ENCODE measurements at places on chromosomes 5 and 9.

DNA sequence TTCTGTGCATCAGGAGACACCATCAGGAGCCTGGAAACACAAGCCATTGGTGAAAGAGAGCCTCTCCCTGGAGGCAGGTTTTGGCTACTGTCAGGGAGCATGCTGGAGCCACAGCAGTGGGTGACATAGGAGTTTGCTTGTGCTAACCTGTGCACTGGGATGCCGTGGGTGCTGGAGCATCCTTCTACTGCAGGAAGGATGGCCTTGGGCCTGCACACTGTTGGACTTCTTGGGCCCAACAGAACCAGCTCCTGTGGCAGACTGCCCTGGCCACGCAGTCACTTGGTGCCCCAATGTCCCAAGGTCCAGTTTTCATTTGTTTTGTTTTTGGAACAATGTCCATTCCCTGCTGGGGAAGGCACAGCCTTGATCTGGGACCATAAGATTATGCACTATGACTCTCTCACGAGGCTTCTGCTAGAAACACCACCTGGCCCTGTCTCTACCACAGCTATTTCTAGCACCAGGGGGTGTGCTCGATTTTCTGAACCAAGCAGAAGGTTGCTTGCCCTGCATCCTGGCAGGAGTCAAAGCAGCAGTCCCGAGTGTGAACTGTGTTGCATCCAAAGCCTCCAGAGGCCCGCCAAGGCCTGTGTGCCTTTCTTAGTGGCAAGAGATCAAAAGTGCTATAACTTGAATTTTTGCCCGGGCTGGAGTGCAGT, 5.5 kb upstream of the LTC4S start:
- no peak for DNase-seq

- no peak for DNase-seq
Observed at GRCh38 chr5:93654676-93655075, 71.7 kb downstream of the NR2F1 start.

DNA sequence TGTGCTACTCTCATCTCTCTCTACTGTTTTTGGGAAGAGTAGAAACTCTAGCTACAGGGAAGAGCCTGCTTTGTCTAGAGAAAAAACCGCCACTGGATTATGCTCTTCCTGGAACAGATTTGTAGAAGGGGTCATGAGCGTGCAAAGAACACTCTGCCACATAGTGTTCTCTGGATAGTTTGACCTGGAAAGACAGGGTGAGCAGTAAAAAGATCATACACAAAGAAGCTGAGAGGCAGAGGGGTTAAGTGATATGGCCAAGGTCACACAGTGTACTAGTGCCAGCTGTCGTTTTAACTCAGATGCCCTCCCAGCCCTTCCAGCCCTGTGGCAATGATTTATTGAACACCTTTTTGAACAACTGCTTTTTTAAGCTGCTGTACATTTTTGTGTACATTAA, 182.2 kb downstream of the NNT start:
- no peak for DNase-seq

DNA sequence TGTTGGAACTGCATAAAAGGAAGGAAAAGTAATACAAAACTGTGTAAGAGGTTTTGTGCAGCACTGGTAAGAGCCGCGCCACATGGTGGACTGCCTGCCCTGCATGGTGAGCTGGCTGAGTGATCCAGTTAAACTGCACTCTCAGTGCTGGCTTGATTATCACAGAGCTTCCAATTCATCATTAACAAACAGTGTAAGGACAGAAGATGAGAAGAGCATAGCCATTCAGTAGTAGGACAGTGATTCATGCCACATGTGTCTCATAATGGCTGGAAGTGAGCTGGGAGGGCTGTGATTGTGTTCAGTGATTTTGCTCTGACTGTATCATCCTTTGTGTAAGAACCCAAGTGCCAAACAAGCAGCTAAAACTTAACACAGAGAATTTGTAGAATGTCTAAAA, 14.1 kb downstream of the ASPN start:
- no peak for DNase-seq

- DNase-seq, result no peak
Observed at GRCh38 chr9:96021551-96022444, 146.3 kb downstream of the ERCC6L2 start.

DNA sequence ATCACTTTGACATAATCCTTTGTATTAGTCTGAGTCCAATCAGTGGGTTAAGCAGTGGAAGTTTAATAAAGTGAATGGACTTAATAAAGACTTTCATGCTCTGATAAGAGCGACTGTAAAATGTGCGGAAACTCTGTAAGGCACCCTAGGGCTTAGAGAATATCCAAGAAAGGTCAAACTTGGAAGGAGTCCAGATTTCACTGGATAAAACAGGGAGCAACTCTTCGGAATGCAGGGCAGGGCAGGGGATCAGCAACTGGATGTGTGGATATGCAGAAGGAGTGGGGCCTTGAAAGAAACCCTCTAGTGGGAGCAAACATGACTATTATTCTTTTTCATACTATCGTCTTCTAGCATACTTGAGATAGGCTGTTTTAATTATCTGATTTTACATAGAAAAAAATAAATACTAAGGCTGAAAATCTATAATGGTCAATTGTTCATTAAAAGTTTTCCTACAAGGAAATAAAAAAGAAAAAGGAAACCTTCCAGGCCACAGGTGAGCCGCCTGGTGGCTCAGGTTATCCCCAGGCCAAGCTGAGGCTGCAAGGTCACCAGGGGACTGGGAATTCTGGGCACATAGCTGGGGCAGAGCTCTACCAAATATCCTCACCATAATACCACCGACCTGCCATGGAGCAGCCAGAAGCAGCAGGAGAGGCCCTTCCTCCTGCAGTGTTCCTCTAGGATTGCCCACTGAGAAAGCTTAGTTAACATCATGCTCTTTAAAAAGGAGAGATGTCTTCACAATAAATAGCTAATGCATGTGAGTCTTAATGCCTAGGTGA, 46.3 kb upstream of the CCDC112 start:
- DNase-seq, result no peak

- no peak for DNase-seq
Observed at GRCh38 chr9:31590091-31590490, 794.4 kb upstream of the ACO1 start.

DNA sequence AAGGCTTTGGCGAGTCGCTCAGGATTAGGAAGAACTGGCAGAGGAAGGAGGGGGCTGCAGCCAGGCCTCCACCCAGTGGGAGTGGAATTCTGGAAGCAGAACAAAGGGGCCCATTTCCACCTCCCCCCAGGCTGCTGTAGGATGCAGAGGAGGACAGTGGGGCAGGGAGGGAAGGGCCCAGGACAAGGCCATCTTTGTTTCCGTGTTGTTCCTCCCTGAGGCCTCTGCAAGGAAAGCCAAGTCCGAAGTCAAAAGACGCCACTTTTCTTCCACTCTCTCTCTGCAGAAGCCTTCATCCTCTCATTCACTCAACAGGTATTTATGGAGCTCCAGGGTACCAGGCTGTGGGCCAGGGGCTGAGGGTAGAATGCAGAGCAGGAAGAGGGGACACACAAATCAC, 70.7 kb downstream of the ENTREP1 start:
- no peak for DNase-seq

- peak; percentile 59 for DNase-seq
Observed at GRCh38 chr5:36696059-36696673, 89.8 kb downstream of the SLC1A3 start.

DNA sequence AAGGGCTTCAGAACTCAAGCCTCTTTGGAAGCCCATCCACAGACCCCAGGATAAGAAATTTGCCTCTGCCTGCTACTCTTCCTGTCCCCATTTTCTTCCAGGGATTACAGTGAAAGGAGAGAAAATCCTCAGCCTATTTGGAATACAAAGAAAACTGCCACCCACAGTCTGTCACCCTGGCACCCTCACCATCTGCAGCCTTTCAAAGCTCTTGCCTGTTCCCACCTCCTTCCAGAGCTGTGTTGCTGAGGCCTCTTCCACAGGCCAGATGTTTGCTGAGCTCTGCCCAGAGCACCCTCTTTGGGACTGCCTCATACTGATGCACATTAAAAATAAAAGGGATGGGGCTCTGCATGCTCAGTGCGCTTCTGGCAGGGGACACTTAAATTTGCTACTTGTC, 35.9 kb upstream of the TAF1L start:
- no peak for DNase-seq

DNA sequence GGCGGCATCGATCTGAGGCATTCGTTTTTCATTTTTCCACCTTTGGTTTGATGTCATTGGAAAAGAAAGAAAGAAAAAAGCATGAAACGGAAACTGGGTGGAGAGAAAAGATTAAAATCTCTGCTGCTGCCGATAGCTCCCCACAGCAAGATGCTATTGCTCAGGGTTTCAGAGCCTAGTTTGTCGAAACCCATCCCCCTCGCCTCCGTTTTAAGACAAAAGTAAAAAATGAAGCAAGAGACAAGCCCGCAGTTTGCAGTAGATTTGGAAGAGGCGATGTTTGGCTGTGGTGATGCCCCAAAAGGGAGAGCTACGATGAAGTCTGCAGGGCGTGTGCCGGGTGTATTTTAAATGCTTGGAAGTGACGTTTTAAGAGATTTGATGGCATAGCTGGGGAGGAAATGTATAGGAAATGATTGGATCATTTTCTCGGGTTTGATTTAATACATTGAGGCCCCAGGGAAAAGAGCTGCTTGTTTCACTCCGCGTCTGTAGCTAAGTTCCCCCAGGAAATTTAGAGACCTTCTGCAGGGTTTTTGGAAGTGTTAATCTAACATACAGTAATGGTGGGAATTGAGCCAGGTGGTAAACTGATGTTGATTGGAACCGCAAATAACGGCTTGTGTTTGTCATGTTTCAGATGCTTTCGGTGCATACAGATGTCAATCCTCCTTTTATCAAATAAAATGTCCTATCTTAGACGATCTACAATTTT, 909 bp downstream of the NDFIP1 start:
- peak; percentile 25 for DNase-seq

GRCh38 chr9:91884696-91885687, 65.0 kb downstream of the ROR2 start:
- no peak for DNase-seq

DNA sequence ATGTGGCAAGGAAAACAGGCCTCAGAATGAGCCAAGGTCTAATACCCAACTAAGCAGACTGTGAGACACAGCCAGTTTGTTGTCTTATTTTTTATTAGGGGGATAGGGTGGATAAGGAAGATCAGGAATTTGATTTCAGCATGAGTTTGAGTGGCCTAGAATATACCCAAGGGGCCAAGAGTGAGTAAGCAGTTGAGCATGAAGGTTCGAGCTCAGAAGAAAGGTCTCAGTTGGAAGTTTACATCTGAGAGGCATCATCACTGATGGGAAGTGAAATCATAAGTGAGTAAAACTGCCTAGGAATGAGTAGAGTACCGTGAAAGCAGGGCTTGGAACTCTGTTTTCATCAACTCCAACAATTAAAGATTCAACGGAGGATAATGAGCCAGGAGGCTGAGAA, 12.6 kb downstream of the PSMD5 start:
- no peak for DNase-seq

- DNase-seq, result no peak
Observed at GRCh38 chr5:157679801-157680200, 8.5 kb downstream of the C5orf52 start.

DNA sequence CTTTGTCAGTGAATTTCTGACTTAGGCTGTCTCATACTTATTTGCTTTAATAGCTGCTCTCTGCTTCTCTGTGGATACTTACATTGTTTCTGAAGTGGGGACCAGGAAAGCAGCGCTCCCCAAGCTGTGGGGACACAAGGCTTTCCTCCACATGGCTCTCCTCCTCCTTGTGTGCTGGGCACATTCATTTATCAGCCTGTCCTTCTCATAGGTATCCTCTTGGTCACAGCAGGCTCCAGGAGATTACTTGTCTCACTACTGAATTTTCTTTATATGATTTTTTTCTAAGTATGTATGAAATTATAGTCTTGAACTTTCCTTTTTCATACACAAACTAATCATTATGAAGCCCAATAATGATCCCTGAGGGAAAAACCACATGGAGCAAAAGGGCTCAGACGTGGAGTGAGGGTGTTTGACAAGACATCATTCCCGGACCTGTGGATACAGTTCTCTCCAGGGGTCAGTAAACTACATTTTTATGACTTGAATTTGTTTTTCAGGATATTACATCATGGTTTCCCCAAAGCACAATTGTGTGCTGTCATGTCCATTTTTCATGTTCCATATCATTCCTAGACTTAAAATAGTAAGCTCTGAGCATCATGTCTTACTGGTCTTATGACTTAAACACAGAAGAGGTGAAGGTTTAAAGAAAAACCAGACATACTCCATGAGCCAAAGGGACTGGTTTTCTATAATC, 234.5 kb downstream of the PCSK1 start:
- no peak for DNase-seq

- no peak for DNase-seq
Observed at GRCh38 chr5:53568871-53569270, 8.4 kb downstream of the NDUFS4 start.

GRCh38 chr5:32410630-32411029, 33.9 kb downstream of the ZFR start:
- no peak for DNase-seq

- no peak for DNase-seq
Observed at GRCh38 chr9:136587145-136587943, 41.5 kb upstream of the NOTCH1 start.

- no peak for DNase-seq
Observed at GRCh38 chr9:137379761-137380161, 43.2 kb downstream of the EXD3 start.

DNA sequence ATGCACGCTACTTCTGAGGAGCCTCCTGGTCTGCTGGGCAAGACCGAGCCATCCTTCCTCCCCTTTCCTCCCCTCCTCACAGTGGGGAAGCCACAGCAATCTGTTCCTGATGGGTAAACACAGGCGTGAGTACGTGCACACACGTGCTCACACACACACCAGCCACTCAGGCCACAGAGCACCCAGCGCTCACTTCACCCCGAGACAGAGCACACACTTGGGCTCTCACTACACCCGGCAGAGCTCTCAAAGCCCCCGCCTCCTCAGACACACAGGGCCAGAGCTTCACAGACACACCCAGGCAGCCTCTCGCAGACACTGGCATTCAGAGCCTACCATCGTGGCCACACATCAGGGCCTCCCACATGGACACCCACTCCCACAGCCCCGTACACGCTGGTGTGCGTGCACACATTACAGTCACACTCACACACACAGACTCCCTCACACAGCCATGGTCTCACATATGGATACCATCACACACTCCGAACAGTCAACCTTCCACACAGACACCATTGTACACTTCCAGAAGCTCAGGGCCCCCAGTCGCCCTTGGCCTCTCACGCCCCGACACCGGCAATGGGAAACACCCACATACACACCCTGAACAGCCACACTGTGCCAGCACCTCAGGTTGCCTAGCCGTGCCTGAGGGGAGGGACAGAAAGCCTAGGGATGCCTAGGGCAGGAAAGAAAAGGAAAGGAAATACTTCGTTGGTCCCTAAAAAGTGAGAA, 13.5 kb downstream of the CNTFR start:
- DNase-seq, result no peak

DNA sequence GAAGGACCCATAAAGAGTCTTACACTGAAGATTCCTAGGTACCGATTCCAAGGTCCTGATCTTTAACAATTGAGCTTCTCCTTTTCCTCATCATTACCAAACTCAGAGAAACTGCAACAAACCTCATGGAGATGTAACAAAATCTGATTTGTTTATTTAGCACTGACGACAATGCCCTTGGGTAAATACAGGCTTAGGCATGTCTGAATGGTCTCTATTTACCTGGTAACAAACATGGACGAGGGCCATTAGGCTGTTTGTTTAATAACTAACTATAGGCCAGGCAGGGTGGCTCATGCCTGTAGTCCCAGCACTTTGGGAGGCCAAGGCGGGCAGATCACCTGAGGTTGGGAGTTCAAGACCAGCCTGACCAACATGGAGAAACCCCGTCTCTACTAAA, 333.3 kb downstream of the AGTPBP1 start:
- no peak for DNase-seq

- DNase-seq, result no peak
Observed at GRCh38 chr5:64566310-64566916, 60.6 kb downstream of the RGS7BP start.

All from SW480 (cell line).